SK-N-SH (cell line): ENCODE measurements at places on chromosomes 2 and 18.

DNA sequence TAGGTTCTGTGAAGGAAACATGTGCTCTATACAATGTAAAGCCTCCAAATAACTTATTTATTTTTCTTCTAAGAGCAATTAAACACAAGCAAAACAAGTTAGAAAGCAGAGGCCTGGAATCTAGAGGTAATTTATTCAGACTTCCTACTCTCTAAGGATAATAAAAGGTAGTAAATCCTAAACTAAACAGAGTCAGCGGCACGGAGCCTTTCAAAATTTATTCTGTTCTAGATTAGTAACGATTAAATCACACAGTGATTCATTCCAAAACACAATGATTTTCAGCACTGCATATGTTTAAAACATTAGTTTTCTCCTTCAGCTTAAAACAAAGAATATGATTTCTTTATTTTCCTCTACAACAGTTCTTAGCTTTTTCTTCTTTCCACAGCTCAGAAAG lies 160.9 kb downstream of the FBXO15 start:
- no peak for DNase-seq

DNA sequence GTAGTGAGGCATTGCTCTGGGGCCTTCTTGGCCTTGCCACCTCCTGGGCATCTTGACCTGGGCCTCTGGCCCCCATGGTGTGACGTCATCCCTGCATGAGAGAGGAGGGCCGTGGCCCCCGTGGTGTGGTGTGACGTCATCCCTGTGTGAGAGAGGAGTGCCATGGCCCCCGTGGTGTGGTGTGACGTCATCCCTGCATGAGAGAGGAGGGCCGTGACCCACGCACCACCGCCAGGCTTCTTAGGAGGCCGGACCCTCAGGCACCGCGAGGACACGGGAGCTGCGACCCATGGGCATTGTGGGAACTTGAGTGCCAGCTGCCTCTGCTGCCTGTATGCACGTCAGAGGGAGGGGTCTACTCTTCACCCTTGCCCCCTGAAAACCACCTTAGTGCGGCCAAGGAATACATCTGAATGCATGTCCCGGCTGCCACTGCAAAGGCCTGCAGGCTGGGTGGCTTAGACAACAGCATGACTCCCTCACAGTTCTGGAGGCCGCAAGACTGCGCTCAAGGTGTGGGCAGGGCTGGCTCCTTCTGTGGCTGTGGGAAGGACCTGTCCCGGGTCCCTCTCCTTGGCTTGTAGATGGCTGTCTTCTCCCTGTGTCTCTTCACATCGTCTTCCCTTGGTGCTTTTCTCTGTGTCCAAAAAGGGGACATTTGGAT lies 20.8 kb upstream of the OTOS start:
- DNase-seq, result no peak

- DNase-seq, result peak; percentile 37
These were observed 39.0 kb downstream of the TBC1D8 start for GRCh38 chr2:101111917-101112771.

DNA sequence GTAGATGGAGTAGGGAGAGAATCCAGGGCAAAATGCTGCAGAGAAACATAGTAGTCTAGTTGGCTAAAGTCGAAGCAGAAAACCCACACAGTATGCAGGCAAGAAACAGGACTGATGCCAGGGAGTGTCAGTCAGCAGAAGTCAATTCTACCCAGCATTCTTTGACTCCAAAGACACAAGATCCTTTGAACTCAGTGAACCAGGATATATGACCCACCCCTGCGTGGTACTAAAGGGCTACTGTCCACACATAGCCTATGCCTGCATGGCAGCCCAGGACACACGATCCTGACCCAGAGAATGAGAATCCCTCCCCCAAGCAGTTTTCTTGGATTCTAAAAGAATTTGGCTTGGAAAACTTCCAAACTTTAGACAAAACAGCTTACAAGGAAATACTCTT lies 42.5 kb downstream of the ALK start:
- no peak for DNase-seq

GRCh38 chr2:119028327-119029174 lies 86.6 kb downstream of the MARCO start:
- DNase-seq, result peak; percentile 39

DNA sequence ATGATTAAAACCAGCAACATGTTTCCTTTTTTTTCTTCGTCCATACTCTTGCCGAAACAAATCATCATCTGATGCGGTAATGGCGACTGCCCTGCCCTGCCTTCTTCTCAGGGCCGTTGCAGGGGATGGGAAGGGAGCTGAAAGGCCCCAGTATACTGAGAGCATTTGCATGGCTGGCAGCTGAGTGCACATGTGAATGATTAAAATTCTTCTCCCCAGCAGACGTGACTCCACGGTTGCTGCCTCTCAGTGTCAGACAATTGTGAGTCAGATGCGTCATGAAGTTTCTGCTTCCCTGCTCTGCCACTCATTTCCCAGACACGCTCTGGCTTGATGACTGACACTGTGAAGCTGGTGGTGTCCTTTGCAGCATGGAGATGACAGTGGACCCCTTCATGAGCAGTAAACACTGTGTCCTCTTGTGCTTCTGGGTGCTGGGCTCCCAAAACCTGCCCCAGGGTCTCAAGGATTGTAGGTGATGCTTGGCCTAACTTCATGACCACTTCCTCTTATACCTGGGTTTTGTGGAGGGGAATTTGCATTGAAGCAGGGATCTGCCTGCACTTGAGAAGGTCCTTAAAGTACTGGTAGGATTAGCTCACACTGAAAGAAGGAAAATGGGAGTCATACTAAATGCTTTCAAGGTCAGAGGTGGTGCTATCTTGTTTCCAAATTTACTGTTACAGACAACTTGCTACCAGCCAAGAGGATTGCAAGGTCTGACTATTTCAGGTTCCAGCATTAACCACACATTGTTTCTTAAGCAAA lies 222.5 kb upstream of the COPS8 start:
- no peak for DNase-seq

- no peak for DNase-seq
These were observed 461.0 kb upstream of the HNRNPA3 start for GRCh38 chr2:176751314-176752227.

DNA sequence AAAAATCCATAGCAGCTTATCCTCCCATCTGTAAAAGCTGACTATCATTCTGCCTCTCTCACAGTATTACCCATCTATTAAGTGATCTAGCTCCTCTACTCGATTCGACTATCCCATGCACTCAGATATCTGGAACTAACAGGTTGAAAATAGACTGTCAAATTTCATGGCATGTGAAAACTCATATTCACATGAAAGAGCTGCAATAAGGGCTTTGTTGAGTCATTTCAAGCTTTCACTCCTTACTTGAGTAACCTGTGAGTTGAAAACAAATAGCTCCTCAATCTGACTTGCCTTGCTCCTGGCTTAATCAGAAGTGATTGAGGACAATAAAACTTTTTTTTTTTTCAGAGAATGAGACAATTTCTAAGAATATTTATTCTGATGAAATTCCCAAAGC lies 192.4 kb upstream of the ERBB4 start:
- DNase-seq, result no peak

DNA sequence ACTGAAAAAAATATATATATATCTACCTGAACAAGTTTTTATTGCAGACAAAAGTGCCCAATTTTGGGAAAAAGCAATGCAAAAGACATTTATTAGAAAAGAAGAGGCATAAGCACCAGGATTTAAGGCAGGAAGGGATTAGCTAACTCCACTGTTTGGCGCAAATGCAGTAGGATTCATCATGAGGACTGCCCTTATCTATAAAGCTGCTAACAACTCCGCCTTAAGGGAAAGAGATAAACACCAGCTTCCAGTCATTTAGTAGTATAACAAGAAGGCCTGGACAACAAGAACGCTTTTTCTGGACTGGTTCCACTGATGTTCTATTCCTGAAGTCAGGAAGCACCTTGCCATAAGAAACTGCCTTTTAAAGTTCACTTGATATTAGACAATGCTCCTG lies 52.9 kb upstream of the FSHR start:
- DNase-seq, result no peak

DNA sequence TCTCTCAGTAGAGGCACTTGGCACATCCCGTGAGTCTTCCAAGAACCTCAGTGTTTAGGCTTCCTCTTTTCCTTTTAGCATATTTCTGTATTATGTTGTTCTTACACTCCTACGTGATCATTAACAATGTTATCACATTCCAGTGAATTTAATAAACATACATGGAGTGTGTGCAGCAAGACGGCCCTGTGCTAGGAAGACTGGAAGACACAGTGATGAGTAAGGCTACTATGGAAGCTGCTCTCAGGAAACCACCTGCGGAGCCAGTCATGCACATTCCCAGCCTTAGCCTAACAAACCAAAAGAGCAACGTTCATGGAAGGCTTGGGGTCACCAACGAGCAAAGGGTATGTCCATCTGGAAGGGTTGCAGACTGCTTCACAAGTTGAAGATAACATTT lies 103.4 kb downstream of the ETAA1 start:
- no peak for DNase-seq

DNA sequence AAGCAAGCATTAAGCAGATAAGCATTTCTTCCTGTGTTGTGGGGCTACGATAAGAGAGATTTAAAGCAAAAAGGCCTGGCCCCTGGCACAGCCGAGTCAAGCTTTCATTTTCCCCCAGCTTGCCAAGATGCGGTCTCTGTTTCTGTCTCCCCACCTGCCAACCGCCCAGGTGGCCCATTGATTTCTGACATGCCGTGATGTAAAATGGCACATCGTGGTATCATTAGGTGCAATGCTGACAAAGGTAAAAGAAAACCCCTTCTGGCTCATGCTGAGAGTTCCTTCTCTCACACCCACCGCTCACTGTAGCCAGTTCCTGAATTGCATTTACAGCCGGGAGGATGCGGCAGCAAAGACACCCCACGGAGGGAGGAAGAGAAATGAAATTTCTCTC lies 62.8 kb downstream of the BOD1L2 start:
- no peak for DNase-seq

GRCh38 chr18:5914016-5914415 lies 18.7 kb upstream of the TMEM200C start:
- DNase-seq, result no peak

DNA sequence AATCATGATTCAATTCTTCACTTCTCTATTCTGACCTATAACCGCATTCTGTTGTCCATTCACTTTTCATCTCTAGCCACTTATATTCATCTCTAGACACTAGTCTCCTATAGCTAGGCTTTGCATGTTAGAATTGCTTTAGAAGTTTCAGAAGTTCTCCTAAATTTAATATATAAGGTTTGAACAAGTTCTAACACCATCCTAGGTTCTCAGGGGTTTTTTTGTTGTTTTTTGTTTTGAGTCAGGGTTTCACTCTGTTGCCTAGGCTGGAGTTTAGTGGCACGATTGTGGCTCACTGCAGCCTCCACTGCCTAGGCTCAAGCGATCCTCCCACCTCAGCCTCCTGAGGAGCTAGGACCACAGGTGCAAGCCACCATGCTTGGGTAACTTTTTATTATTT lies 19.9 kb downstream of the WDSUB1 start:
- DNase-seq, result no peak

- DNase-seq, result no peak
These were observed 73.8 kb downstream of the MAP3K20 start for GRCh38 chr2:173149491-173149890.

DNA sequence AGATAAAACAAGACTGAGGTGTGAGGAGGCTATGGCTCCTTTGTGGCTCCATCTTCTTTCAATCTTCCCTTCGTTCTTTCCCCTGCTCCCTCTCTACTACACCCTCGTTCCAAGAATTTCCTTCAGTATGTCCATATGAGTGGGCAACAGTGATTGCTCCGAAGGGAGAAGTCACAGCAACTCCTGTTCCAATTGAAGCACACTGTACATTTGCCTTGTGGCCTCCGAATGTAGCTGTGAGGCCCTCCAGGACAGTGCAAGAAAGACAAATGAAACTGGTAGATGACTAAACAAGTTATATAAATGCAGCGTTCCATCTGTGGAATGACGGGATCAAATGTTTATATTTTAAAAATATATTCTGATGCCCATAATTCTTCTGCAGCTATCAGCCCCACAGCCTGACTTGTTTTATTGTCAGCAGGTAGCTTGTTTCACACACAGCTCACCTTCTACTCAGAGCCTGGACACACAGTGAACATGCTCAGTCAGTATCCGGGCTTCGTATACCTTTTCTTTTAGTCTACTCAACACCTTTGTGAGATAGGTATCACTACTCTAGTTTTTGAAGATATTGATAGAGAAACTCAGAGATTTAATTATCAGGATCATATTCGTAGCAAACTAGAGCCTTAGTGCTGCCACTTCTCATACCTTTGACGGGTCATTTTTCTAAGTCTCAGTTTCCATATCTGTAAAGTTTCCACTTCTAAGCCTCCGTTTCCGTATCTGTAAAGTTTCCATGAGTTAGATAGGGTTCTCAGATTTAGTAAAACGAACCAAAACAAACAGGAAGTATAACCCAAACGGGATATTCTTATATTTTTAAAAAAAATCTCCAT lies 216.7 kb upstream of the STON1 start:
- DNase-seq, result no peak

- no peak for DNase-seq
These were observed 31.1 kb downstream of the DNMT3A start for GRCh38 chr2:25310709-25310964.

- DNase-seq, result no peak
These were observed 464.6 kb upstream of the GCFC2 start for GRCh38 chr2:76175295-76175694.

- no peak for DNase-seq
These were observed 49.8 kb upstream of the PLA2R1 start for GRCh38 chr2:160111951-160112798.

DNA sequence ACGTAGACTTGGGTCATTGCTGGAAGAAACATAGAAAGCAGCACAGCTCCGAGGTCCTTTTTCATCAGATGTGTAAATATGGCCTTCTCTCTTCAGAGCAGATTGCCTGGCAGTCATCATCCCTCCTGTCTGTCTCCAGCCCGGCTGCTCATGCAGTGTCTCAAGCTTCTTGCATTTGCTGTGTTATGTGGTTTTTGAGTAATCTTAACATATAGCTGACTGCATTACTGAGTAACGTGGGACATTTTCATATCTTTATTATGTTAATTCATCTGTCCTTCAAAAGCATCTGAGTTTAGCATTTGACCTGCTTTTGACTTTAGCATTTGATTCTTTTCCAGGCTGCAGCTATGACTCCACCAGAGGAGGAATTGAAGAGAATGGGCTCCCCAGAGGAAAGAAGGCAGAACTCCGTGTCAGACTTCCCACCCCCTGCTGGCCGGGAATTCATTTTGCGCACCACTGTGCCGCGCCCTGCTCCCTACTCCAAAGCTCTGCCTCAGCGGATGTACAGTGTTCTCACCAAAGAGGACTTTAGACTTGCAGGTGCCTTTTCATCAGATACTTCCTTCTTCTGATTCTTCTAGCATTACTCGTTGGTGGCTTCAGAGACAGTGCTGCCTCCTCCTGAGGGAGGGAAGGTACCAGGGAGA lies 116.2 kb downstream of the RAB3GAP1 start:
- DNase-seq, result no peak

DNA sequence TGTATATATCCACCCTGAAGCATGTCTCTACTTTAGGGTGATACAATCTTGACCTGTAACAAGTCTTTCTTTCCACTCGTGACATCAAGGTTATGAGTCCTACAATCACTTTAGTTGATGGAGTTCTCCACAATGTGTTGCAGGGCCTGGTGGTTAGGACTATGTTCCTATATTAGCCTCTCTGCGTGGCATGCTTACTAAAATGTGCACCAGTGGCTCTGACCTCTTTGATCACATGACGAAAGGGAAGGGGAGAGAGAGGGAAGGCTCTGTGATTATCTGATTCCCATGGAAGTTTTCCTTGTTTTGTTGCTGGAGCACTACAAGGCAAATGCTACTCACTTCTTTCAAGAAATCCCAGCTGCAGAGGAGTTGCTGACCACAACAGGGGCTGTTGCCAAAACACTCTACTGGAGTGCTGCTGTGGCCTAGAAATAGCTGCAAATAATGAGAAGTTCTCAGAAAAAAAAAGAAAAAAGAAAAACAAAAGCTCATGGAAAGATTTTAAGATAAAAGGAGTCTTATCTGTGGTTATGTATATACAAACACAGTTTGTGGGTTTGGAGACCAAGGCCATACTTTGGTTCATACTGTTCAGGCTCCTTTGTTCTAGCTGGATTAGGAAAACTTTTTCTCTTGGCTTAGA lies 272.8 kb upstream of the MMADHC start:
- DNase-seq, result no peak
